Pulmonary artery endothelial cell (primary cell): ENCODE measurements at places on chromosomes 5 and 9. TPM values are rescaled to one million over a fixed set of nuclear protein-coding genes. Genes with fewer than 3 reads are reported as not detected.

The MATR3 gene
- total RNA-seq: 213 and 361 TPM in 2 replicates

The SPTLC1 gene
- total RNA-seq: 96.0 and 119 TPM in 2 replicates

GRCh38 chr9:132108728-132109127 lies 29.1 kb upstream of the MED27 start:
- no peak for DNase-seq

- DNase-seq: no peak
Observed at GRCh38 chr5:130112246-130112645, 208.0 kb downstream of the CHSY3 start.

The NR2F1-AS1 gene
- total RNA-seq: 15.0 and 17.1 TPM in 2 replicates

GRCh38 chr5:176776141-176776865 lies 34.1 kb upstream of the UNC5A start:
- DNase-seq: no peak

The PCDHB6 gene
- total RNA-seq: 0.04 and 0.07 TPM in 2 replicates

DNA sequence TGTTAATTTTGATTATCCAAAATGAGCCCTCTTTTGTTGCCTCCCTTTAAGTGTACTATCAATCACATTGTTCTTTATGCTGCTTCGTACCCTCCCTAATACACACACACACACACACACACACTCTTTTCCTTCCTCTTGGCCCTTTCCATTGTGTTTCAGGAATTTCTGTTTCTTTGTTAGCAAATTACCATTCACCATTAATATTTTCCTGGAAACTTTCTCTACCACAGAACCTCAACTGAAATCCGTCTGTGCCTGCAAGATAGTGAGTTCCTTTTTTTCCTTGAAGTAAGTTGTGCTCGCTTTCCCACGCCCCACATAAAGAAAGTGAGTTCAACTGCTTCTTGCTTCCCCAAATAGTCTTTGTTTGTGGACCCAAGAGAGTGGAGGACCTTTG lies 61.8 kb downstream of the SMIM15 start:
- DNase-seq: peak; percentile 58

The CDH6 gene
- total RNA-seq: under 0.01 and 0.11 TPM in 2 replicates

GRCh38 chr5:10456583-10457420 lies 15.1 kb downstream of the ROPN1L start:
- DNase-seq: no peak

DNA sequence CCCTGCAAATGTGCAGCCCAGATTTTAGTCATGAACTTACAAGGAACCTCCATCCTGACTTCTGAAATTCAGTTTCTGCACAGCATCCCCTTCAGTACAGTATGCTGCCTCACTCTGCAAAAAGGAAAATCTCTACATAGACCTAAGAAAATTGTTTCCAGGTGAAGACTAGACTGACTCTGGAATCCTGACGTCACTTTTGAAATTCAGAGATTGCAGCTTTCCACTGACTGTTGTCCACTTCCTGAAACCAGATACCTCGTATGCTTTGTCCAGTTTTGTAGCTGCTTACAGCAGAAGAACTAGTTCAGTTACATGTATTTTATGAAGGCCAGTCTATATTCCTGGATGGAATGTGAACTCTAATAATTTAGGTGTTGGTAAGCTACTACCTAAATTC lies 629.3 kb upstream of the ST8SIA4 start:
- DNase-seq: no peak

DNA sequence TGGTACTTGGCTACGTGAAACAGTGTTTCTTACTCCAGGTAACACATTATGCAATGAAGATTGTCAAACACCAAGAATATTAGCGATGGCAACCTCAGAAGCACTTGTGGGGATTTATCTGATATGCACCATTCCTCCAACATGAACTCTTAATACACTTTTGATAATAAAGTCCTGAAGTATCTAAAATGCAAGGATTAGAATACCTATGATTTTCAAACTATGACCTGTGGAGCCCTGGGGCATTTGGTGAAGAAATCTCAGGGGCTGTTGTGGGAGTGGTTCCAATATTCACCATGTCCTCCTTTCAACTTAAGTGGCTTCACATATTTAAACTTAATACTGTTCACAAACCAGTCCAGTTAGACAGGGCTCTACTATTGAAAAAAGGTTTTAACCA lies 214.6 kb upstream of the POU5F2 start:
- DNase-seq: no peak

The PTGER4 gene
- total RNA-seq: 39.1 and 107 TPM in 2 replicates

DNA sequence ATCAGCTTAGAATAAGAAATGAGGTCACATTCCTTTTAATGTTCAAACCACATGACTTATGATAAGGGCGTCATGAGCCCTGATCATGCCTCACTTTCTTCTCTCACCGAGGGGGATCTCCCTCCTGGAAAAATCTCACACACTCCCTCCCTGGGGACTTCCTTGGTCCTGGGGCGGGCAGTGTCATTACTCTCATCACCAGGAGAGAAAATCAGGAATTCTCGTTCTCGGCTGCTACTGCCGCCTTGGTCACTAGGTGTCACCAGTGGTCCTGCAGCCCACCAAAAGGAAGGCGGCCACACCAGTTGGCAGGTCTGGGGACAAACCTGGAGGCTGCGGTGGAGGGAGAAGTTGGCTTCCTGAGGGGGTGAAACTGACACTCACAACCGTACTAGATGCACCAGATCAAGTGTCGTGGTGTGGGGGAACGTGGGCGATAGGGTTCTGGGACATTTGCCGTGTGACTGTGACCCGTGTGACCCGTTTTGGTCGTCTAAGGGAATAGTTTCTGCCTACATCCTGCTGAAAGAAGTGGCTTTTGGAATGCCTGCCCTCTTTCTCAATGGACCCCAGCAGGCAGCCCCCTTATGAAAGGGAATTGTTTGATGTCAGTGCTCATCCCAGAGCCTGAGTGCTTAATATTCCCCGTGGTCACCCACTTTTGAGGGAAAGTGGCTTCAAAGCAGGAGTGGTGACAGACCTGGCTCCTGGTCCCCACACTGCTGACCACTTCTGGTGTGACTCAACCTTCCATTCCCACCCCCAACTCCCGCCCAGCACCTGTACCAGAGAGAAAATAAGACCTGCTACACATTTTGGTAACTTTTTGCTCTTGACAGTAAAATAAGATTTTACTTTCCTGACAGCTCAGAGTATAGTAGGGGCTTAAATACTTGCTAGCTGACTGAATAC lies 63.2 kb downstream of the ACER2 start:
- DNase-seq: no peak

DNA sequence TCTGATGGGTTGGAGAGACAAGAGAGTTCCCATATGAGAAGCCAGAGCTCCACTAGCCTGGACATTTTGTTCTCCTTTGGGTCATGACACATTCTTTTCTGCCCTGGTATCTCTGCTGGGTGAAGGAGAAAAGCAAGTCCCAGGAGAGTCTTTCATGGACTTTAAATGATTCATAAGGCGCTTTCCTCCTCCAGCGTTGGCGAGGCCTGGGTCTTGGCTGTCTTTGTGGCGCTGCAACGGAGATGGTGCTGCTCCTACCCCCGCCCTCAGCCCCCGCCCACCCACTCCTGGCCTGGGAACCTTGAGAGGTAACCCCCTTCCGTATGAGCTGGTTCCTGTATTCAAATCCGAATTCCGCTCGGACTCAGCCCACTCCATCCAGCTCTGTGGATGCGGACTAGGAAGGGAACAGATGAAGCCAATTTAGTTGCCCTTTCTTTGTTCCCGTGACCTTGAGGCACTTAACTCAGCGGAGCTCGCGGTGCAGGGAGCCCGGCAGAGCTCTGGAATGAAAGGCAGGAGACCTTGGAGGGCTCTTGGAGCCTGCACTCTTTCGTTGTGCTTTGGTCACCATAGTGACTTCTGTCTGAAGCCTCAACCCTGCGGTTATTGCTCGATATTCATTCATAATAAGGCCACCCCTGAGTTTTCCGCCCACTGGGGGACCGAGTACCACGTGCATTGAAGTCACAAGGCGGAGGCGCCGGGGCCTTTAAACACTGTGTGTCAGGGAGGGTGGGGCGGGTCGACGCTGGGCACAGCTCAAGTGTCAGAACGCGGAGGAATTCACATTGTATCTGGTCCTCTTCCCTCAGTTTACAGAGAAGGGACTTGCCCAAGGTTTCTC lies 14.0 kb upstream of the PWWP2A start:
- DNase-seq: no peak

DNA sequence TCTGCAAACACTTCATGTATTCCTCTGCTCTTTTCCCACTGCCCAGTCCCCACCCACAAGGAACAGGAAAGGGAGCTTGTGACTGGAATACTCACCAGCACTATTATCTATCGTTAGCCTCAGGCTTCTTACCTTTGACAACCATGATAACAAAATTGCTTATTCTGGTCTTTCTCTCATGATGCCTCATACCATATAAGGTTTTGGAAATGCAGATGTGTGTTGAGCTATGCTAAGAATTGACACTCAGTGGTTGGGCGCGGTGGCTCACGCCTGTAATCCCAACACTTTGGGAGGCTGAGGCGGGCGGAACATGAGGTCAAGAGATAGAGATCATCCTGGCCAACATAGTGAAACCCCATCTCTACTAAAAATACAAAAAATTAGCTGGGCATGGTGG lies 25.4 kb downstream of the SOX30 start:
- DNase-seq: no peak

- no peak for DNase-seq
Observed at GRCh38 chr5:7857926-7858632, 7.1 kb upstream of the CFAP90 start.

DNA sequence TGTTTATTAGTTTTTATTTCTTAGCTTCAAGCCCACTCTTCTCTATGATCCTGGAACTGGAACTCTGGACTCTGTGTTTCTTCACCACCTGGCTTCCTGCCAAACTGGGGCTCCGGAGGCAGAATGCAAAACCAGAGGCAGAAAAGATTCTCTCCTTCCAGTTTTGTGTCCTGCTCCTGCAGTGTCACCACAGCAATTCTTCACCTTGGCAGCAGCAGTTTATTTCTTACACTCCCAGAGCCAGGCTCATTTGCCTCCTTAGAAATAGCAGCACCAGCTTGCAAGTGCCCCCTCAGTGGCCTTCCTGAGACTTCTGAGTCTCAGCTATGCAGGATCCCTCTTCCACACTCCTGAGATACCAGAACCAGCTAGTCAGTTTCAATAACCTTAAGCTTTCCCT lies 26.7 kb upstream of the CAMK4 start:
- DNase-seq: no peak

- DNase-seq: peak; percentile 67
Observed at GRCh38 chr9:76415731-76416130, 21.5 kb upstream of the RFK start.

DNA sequence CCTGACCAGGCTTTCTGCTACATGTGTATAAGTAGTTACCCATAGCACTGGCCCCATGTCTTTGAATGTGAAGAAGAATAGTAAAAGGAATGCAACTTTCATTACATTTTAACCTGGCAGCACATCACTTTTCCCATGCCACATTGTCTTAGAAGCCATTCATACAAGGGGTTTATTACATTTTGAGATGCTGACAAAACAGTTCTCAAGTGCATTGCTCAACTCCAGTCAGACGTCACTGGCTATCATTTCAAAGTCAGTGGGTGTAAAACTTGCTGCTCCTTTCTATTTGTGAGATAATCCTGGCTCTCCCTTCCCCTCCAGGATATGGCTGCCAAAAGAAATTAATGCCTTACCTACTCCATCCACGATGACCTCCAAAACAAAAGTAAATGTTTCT lies 97.0 kb upstream of the VCAN start:
- DNase-seq: no peak

- no peak for DNase-seq
Observed at GRCh38 chr9:83677596-83677995, 30.2 kb downstream of the UBQLN1 start.

GRCh38 chr9:111582888-111583287 lies 16.6 kb downstream of the PTGR1 start:
- DNase-seq: no peak

GRCh38 chr5:73513996-73514395 lies 15.8 kb downstream of the BTF3 start:
- DNase-seq: no peak

The PRDM9 gene
- not detected in 2 replicates for total RNA-seq

The PCDHB9 gene
- 0.04 and 0.07 TPM in 2 replicates for total RNA-seq

The NR5A1 gene
- not detected in 2 replicates for total RNA-seq

The TAS2R1 gene
- total RNA-seq: not detected in 2 replicates

DNA sequence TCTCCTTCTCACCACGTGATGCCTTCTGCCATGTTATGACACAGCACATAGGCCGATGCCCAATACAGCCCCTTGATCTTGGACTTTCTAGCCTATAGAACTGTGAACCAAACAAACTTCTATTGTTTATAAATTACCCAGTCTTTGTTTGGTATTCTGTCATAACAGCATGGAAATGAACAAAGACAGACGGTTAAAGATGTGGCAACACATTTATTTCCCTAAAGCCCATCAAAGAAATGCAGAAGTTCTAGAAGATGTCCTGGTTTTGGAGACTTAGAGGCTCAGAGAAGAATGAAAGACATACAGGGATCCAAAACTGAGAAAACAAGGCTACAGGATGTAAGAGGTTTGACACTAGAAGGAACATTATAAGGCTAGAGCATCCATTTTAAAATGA lies 600.8 kb upstream of the DAB2 start:
- no peak for DNase-seq

- no peak for DNase-seq
Observed at GRCh38 chr9:83475741-83476140, 62.5 kb downstream of the FRMD3 start.

- no peak for DNase-seq
Observed at GRCh38 chr5:11390291-11390767, 513.9 kb downstream of the CTNND2 start.

DNA sequence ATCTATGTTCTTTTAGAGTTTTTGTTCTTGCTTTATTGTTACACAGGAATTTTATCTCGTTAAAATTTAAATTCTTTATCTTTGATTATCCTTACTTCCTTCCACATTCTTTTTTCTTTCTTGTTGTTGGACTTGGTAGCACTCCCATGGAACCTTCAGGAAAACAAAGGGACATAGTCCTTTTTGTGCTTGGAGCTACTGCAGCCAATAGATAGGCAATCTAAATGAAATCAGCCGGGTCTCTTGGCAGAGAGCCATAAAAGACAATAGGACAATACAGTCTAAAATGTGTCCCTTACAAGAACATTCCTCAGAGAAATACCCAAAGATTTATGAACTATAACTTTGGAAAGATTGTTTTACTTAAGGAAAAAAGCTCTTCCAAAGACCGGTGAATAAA lies 548.1 kb upstream of the C9orf72 start:
- DNase-seq: no peak

GRCh38 chr5:75690669-75691068 lies 26.6 kb downstream of the POC5 start:
- DNase-seq: no peak

The COL23A1 gene
- total RNA-seq: not detected in 2 replicates

- DNase-seq: no peak
Observed at GRCh38 chr5:166369346-166369745, 1922.1 kb upstream of the WWC1 start.

DNA sequence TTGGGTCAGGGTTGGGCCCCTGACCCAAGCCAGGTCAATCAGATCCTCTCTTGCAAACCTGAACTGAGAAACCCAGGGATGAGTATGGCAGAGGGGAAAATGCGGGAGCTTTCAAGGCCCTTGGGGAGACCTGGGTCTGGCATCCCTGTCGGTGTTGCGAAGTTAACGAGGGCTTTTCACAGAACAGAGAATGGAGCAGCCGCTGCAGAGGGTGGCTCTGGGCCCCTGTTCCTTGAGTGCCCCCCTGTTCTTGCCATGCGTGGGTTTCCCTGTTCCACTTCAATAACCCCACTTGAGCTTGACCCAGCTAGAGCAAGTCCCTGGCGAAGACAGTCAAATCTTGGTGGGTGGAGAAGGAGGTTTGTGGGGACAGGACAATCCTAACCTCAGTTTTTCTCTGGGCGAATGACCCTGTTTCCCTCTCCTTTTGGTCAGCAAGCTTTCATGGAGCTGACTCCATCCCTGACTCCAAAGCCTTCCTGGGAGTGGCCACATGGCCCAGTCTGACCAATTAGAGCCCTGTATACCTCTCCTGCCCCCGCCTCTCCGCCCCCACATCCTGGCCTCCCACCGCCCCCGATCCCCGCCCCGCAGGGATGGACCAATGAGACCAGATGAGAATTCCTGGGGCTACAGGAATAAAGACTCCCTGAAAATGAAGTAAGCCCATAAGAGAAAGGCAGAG lies 2.9 kb upstream of the VDAC1 start:
- no peak for DNase-seq
